ENCODE measurements at places on chromosomes 2 and 18.

GRCh38 chr2:168525716-168526446 lies 69.8 kb downstream of the CERS6 start:
- DNase-seq: no peak

GRCh38 chr2:200306196-200306930 lies at the start of gene SPATS2L:
Gene SPATS2L (plus strand): TSS chr2:200306693. CDS start chr2:200389245, 82,552 bp downstream.
- peak; percentile 73 for DNase-seq

DNA sequence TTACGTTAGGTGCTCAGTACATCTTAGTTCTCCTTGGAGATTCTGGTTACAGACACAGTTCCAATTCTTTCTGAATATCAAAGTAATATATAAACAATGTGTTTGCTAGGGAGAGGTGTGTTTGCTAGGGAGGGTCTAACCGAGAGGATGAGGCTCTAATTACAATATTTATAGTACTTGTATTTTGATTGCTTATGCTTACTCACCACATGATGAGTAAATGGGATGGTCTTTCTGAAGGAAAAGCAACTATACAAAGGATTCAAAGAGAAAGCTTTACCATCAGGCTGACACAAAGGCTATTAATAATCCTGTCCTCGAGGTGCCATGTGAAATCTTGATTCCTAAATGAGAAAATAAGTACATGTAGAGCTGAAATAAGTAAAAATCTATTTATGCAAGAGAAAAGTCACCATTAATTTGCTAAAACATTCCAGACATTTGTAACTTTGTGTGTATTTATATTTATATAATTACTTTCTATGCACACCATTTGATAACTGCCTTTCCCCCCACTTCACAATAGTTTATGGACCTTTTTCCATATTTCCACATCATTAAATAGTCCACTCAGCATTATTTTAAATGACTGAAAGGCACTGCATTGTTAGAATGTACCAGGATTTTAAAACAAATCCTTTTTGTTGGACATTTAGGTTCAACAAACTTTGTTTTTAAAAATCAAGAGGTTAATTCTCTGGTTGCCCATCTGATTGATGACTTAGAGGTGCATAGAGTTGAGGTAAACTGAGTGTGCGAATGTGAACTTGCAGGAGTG lies 94.5 kb upstream of the FN1 start:
- DNase-seq: no peak

GRCh38 chr2:69221512-69221911 lies 165.5 kb downstream of the GFPT1 start:
- no peak for DNase-seq

GRCh38 chr18:11983592-11983991 lies 2.3 kb downstream of the IMPA2 start:
- no peak for DNase-seq

DNA sequence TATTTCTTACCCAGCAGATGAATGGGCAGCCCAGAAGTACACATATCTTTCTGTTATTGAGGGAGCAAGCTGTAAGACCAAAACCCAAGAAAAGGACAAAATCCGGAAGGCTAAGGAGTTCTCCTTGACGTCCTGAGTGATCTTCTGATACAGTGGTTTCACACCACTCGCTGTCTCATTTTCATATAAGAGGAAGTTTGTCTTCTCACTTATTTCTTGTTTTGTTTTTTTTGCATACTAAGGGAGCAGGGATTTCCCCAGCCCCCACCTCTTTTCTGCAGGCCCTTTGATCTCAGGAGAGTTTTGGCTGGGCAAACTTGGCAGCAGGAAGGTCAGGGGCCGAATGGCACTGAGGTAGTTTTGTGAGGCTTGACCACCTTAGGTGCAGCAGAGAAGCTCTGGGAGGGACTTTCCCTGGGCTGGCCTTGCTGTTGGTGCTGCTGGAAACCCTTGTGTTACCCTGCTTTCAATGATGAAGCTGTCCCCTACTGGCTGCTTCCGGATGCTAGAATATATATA lies 13.3 kb downstream of the CHRNA1 start:
- no peak for DNase-seq

- peak; percentile 89 for DNase-seq
These were observed 76.4 kb downstream of the AP1S3 start for GRCh38 chr2:223760838-223761502.

- DNase-seq: peak; percentile 10
These were observed 708 bp upstream of the RPIA start for GRCh38 chr2:88690591-88691338.

DNA sequence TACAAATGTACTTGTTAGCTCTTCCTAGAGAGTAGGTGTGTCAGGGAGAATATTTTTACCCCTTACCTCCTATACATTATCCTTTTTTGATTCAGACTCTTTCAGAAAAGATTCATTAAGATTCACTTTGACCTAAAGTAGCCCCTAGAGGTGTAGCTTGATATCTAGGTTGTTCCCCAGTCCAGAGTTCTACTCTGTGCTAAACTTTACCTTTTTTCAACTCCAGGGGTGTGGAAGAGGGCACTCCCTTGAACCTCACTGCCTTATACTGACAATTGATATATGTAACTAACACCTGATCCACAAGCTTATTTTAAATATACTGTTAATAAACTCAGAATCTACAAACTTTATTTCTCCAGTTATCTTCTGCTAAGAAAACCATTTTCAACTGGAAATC lies 30.0 kb downstream of the AFTPH start:
- DNase-seq: no peak

DNA sequence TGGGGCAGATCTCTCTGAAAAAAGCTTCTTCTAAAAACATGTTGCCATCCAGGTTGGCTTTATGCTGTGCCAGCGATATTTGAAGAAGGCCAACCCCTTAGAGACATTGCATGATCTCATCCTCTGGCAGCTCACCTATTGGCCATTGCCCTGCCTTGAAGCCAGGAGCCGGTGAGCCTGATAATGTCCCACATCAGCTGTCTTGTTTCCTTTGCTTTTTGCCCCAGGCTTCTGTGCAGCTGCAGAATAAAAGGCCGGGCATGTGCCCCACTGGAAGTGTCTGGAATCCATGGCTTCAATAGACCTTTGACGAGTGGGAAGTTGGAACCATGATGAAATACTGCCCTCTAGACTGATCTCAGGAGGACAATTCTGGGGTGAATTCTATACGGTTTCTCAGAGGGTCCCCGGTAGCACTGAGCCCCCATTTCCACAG lies 523.5 kb upstream of the ZEB2 start:
- DNase-seq: no peak

DNA sequence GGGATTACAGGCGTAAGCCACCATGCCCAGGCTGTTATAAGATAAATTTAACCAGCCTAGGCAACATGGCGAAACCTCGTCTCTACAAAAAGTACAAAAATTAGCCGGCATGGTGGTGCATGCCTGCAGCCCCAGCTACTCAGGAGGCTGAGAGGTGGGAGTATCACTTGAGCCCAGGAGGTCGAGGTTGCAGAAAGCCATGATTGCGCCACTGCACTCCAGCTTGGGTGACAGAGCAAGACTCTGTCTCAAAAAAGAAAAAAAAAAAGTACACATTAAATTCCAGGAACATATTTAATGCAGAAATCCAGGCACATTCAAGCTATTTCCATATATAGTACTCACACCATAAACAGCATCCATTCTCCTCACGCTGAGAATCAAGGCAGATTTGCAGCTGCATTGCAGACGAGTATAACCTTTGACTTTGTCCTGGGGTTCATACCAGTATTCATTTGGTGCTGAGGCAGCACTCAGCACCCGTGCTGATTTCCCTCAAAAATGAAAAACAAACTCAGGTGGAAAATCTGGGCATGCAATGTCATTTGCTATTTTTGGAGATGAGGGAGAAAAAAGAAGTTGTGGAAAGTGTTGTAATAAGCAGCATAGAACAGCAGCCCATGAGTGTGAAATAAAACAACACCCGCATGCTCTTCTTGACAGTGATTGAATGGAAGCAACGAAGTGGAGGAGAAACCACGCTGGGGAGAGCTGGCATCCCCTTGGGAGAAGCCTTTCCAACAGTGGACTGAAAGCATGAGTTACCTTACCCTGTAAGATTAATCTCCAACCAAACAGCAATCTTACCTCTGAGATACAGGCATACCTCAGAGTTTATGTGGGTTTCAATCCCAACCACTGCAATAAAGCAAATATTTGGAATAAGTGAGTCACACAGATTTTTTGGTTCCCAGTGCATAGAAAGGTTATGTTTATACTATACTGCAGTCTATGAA lies 46.8 kb upstream of the ANXA4 start:
- DNase-seq: peak; percentile 95

DNA sequence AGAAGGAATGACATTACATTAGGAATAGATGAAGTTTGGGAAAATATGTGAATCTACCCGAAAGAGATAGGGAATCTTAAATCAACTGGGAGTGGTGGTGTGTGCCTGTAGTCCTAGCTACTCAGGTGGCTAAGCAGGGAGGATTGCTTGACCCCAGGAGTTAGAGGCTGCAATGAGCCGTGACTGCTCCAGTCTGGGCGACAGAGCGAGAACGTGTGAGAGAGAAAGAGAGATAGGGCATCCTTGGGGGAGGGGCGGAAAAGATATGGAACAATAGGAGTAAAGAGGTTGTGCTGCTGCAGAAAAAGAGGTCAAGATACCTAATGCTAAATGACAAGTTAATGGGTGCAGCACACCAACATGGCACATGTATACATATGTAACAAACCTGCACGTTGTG lies 47.1 kb upstream of the ADAM23 start:
- no peak for DNase-seq

DNA sequence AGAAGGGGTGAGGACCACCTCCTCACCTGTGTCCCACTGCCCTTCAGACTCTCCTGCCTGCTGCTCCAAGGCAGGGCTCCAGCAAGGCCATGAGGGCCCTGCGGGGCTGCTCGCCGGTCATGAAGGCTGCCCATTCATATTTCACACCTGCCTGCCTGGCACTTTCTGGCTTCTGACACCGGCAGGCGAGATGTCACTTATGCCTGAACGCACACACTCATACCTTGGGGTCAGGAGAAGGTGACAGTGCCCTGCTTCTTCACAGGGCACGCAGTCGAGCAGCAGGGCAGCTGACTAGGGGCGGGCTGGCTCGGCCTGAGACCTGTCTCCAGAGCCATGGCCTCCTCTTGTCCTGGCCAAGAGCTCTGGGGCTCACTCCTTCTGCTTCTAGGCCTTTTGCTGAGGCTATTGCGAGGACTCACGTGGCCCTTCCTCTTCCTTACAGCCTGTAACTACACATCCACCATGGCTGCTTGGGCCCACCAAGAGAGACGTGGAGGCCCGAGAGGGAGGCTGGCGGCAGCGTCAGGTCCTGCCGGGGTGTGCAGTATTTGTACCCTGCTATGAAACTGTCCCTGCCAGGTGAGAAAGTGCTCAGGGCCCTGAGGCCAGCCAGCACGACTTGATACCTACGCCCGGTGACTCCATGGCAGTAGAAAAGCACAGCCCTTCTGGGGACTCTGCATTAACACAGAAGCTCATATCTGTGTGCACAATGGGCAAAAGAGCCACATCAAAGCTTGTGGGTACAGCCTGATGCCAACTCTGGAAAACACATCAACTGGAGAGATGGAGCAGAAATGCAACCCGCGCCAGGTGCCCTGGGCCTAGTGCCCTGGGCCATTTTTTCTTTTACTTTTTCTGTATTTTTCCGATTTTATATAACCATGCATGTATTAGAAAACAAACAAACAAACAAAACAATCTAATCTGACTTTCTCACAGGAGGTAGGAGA lies 30.6 kb downstream of the HS6ST1 start:
- DNase-seq: no peak

GRCh38 chr2:100040906-100041305 lies 101.5 kb downstream of the AFF3 start:
- DNase-seq: no peak

GRCh38 chr2:24620936-24621335 lies 129.9 kb downstream of the NCOA1 start:
- DNase-seq: peak; percentile 88

DNA sequence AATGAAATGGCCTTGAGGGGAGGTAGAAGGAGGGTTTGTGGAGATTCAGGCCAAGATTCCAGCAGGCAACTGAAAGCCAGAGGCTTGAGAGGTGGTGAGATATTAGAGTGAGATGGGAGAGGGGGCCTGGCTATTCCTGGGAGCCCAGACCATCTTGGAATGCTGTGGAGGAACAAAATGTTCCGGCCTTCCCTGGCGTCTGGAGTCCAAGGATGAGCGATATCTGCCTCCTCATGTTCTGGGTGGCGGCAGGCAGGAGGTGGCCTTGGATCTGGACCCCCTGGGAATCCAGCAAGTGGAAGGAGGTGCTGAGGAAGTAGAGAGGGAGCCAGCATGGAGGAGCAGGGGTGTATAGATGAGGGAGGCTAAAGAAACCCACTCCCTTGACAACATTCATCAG lies 335.9 kb downstream of the CYP26B1 start:
- DNase-seq: no peak

- DNase-seq: no peak
These were observed 104.5 kb upstream of the ZEB2 start for GRCh38 chr2:144624451-144624850.

- DNase-seq: no peak
These were observed 18.3 kb upstream of the ACVR2A start for GRCh38 chr2:147826278-147827087.

- no peak for DNase-seq
These were observed 330.0 kb downstream of the PLCL1 start for GRCh38 chr2:198134293-198134955.

DNA sequence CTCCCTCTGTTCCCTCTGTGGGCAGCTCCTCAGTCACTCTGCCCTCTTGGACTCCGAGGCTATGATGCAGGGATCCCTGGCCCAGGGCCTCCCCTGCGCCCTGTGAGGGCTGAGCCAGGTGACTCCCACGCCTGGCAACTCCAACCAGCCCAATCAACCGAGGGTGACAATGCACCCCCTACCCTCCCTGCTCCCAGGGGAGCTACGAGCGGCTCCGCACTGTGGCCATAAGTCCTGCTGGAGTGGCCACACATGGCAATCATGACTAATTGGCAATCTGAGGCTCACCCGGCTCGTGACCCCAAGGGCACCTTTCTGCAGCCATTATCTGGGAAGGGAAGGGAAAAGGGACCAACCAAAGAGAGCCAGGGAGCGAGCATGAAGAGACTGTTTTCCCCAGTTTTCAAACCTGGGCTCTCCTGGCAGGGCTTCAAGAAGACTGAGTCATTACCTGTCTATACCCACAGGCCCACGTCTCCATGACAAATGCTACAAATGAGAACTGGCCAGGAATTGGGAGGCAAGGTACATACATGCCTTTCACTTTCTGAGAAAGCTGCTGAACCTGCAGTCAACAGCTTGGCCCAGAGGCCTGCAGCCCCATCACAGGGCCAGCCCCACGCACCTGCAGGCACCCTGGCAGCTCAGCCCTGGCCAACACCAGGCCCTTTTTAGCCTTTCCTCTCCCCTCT lies 45.1 kb downstream of the RPL31 start:
- DNase-seq: peak; percentile 72

- no peak for DNase-seq
These were observed 145.5 kb downstream of the ZNF236 start for GRCh38 chr18:76967721-76968472.

GRCh38 chr2:11811036-11811654 lies 64.7 kb downstream of the LPIN1 start:
- DNase-seq: no peak

GRCh38 chr2:192828175-192828574 lies 633.4 kb upstream of the TMEFF2 start:
- no peak for DNase-seq

DNA sequence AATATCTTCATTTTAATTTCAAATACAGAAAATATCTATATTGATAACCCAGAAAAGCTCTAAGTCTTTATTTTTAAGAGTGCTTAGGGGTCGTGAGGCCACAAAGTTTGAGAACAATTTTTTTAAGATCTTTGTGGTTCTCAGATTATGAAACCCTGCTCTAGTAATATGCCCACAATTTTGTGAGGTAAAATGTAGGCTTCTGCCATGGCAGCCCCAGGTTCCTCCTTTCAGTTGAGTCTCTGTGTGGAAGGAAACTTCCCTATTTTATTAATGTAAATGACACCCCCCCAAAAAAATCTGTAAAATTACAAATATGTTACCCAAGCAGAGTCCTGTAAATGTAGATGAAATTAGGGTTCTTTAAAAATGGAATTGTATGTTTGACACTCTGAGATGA lies 600.5 kb downstream of the SATB2 start:
- no peak for DNase-seq
